ENCODE measurements at places on chromosomes 1 and 21. TPM values are rescaled to one million over a fixed set of nuclear protein-coding genes. Genes with fewer than 3 reads are reported as not detected.

The AK5 gene
- 3.7 TPM for polyA plus RNA-seq

- DNase-seq, result no peak
Observed at GRCh38 chr1:29454616-29455380, 218.5 kb downstream of the PTPRU start.

DNA sequence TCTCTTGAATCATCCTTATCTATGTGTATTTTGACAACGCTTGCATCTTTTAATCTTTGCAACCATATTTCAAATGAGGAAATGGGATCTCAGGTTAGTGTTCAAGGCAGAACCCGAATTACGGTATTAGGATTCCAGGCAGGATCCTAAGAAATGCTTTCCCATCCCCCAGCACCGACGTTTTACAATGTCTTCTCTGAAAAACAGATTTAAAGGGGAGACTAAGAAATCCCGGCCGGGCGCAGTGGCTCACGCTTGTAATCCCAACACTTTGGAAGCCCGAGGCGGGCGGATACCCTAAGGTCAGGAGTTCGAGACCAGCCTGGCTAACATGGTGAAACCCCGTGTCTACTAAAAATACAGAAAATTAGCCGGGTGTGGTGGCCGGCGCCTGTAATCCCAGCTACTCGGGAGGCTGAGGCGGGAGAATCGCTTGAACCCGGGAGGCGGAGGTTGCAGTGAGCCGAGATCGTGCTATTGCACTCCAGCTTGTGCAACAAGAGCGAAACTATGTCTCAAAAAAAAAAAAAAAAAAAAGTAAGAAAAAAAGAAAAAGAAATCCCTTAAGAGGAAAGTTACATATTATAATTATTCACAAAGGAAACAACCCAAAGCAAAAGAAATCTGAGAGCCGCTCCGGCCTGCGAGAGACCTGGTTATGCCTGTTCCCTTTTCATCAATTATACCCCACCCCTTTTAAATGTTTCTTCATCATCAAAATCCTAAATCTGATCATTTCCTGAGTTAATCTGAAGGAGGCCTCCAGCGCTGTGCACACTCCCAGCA, 801 bp upstream of the GORAB start:
- peak; percentile 13 for DNase-seq

- no peak for DNase-seq
Observed at GRCh38 chr1:101756411-101756810, 240.3 kb downstream of the OLFM3 start.
